ENCODE measurements at places on chromosomes 6 and 20. TPM values are rescaled to one million over a fixed set of nuclear protein-coding genes. Genes with fewer than 3 reads are reported as not detected.
A peak's percentile ranks its signal among the peaks of the same experiment; 100 is the strongest.

DNA sequence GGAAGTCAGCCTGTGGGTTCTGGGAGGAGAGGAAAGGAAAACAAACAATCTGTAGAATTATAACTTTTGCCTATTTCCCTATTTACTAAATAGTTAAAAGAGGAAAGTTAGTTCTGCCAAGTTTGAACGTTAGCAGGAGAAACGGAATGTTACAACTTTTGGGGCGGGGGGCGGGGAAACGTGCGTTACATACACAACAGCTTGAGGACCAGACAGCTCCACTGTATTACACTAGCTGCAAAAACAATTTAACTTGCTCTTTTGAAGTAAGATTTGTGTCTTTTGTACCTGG, 498 bp upstream of the PRDM1 start:
- no peak for DNase-seq

- no peak for DNase-seq
These were observed 133.1 kb downstream of the MOXD1 start for GRCh38 chr6:132268209-132268608.

DNA sequence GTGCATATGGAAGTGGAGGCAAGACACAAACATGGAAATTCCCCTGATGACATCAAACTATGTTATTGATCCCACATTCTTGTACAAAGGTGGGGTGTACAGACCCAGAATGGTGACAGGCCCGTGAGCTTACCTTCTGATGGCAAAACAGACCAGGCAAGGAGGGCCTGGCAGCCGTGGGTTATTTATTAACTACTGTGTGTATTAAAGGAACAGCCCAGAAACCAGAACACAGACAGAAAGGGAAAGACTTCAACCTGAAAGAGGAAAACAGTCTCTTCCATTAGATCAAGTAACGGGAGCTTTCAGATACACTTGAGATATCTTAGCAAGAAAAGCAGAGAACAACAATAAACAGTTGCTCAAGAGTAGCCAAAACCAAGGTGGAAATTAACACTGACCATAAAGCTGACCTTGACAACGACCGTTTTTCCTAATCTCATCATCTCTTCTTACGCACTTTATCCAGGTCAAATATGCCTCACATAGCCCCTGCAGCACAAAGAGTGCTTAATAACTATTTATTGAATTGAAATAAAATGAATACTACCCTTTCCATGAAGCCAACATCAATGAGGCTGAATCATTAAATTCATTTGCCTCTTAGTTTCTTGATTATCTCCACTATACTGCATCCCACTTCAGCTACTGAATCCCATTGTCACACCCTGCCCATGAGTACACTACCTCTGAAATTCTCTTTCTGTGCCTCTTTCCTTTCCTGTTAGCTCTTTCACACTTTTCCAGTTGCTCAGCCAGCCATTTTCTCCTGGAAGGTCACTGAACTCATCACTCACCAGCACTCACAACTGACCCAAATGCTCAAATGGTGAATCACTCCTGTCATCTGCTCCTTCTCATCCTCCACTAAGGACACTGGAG, 67.4 kb downstream of the MOXD1 start:
- peak; percentile 90 for DNase-seq

- no peak for DNase-seq
These were observed 8.7 kb upstream of the HLA-E start for GRCh38 chr6:30480536-30481156.

DNA sequence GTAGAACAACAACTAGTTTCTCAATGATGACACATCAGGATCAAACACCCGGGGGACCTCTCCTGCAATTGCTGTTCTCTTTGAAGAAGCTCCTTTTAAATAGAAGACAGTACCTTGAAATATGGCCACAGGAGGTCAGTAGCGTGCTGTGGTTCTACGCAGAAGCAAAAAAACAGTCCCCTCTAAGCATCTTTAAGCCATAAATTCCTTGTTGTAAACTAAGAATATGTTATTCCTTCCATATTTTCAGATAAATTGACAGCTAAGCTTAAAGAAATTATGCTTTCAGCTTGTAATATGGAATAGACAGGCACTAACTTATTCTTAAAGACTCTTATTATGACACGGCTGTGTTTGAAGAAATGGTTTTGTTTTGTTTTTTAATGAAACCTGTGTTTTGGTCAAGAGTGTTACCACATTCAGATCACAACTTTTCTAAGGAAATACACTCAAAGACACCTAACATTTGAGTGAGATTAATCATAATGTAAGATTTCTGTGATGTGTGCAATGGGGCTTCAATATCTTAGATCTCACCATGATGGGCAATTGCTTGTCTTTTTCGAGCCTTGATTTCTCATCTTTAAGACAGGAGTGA, 49.7 kb upstream of the IL20RA start:
- DNase-seq: peak; percentile 73

GRCh38 chr20:21303872-21304586, 898 bp downstream of the XRN2 start:
- no peak for DNase-seq

- peak; percentile 70 for DNase-seq
These were observed 166.2 kb downstream of the SCML4 start for GRCh38 chr6:107657755-107658461.

- DNase-seq: peak; percentile 53
These were observed 66.4 kb downstream of the PKHD1 start for GRCh38 chr6:52020945-52021570.

DNA sequence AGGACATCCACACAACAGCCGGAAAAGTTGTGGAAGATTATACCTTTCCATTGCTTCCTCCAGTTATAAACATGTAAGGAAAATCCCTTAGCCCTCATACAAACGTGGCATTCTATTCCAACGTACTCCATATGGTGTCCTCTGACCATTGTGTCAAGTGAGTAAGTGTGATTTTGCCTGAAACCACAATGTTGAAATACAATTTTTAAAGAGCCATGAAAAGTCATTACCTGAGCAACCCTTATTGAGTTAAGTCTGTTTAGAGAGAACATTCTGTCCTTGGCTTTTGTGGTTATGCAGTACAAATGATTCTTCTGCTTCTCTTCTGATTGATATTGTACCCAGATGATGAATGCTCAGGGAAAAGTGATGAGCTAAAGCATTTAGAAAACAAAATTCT, 530.1 kb downstream of the HAO1 start:
- no peak for DNase-seq

Gene FKBP5
- total RNA-seq: 37.3 TPM

Gene NTSR1
- under 0.01 TPM for total RNA-seq

Gene HFE
- total RNA-seq: 1.7 TPM

Gene CCDC170
- not detected for total RNA-seq

Measured in lung microvascular endothelial cell (primary cell).